Left lung (tissue), 14 donors: ENCODE measurements at places on chromosomes 2 and 18. TPM values are rescaled to one million over a fixed set of nuclear protein-coding genes. Genes with fewer than 3 reads are reported as not detected.

Gene ANXA4
- total RNA-seq = 217 TPM

Gene DSG3
- not detected for total RNA-seq

Gene IL37
- not detected for total RNA-seq

Gene ARHGAP25
- 16.5 TPM for total RNA-seq

Gene FKBP7
- total RNA-seq = 25.9 TPM

Gene GPBAR1
- total RNA-seq = 4.3 TPM

Gene CCDC74A
- total RNA-seq = 2.7 TPM
